ENCODE measurements at places on chromosomes 12 and 14.

GRCh38 chr12:130967636-130968035 lies 13.9 kb downstream of the ADGRD1 start:
- DNase-seq = no peak

- DNase-seq = no peak
Measured at GRCh38 chr14:90520326-90520725, 123.5 kb downstream of the CALM1 start.

DNA sequence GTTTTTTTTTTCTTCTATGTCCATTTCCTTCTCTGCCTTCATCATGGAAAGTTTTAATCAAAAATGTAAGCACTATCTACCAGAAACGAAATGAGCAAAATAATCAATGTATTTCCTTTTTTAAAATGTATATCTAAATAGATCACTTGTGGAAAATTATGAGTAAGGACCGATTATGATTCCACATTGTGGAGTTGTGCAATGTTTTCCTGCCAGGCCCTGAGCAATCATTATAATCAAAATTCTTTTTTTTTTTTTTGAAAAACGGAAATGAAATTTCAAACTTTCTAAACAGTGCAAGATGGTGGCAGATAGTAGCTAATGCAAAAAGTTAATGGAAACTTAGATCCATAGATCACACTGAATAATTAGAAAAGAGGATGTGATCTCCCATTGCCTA lies 1074.6 kb upstream of the TMEM132C start:
- no peak for DNase-seq

DNA sequence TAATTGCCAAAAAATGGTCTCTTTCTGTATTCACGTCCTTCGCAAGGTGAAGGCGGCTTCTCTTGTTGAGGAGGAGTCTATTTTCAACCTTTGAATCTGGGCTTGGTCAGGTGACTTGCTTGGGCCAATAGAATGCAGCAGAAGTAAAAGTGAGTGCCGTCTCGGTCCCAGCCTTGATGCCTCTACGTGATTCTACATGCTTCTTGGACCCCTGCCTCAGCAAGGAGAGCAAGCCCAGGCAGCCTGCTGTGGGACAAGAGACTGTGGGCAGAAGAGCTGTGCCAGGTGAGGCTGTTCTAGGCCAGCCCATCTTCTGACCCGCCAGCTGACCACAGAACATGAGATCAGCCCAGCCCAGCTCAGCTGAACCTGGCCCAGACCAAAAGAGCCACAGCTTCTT lies 39.1 kb upstream of the CCDC63 start:
- no peak for DNase-seq

DNA sequence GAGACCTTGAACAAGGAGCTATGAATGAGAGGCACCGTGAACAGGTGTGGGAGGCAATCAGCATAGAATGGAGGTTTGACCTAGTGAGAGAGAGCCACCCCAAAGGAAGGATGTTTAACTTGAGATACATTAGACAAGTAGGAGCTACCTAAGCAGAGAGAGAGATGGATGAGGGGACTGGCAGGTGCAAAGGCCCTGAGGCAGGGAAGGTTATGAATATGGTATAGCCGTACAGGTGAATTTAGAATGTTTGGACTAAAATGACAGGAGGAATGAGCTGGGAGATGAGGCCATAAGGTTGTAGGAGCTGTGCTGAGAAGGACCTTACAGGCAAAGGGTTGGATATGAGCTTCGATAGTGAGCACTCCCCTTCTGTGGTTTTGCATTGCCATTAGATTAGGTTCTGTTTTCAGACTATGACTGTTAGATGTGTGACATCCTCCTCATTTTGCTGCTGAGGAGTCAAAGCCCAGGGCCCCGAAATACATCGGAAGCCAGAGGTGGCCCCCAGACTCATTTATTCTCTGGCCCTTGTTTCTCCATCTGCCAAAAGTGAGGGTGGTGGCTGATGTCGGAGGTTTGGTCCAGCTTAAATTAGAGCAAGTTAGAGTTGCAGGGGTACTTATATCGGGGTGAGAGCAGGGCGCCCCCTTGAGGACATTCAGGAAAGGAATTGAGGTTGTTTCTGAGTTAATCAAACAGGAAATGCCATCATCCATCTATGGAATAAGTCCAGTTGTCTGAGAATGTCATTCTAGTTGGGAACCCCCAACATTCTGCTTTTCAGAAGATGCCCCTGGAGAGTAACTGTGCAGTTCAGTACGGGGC lies 29.4 kb downstream of the SLC24A4 start:
- DNase-seq = peak; percentile 21

DNA sequence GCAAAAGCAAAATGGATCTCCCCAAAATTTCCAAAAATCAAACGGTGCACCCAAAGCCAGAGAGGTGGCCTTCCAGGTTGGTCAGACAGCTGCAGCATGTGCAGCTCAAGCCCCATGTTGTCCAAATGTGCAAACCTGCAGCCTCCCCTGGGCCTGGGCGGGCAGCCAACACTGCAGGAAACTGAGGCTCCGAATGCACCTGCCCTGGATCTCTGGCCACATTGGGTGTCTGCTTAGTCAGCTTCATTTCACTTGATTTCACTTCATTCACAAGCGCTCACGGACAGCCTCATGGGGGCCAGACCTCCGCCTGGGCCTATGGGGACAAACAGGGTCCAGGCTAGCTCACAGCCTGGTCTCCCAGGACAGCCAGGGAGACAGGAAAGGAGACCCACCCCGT lies 59.8 kb downstream of the BCL11B start:
- no peak for DNase-seq

GRCh38 chr12:108418164-108418890 lies 79.2 kb upstream of the CMKLR1 start:
- no peak for DNase-seq

DNA sequence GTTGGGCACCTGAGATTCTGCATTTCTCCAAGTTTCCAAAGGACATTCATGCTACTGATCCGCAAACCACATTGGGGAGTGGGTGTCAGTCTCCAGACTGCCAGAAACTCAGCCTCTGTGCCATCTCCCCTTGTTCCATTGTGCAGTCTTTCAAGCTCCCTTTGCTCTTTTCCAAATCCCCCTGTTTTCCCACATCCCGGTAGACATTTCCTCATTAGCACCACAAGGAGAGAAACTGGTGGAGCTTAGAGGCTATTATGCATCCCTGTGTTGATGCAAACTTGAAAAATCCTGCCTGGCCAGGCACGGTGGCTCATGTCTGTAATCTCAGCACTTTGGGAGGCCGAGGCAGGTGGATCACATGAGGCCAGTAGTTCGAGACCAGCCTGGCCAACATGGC lies 10.7 kb downstream of the CCDC63 start:
- no peak for DNase-seq

DNA sequence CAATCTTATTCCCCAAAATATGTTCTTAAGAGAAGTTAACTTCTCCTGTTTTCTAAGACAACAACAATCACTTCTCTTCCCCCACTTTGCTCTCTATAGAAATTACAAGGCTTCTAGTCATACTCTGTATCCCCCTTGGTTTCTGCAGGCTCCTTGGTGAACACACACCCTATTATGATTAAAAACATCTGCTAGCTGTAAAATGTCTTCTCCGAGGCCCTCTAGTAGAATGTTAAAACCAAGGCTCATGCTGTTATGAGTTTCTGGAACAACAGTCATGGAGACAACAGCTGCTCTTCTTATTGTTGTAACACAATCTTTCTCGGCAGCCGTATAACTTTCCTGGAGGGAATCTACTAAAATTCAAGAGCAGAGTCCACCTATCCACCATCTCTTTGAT lies 397.5 kb upstream of the CCDC196 start:
- DNase-seq = no peak

- DNase-seq = no peak
Measured at GRCh38 chr14:40894846-40895245, 711.8 kb upstream of the LRFN5 start.

DNA sequence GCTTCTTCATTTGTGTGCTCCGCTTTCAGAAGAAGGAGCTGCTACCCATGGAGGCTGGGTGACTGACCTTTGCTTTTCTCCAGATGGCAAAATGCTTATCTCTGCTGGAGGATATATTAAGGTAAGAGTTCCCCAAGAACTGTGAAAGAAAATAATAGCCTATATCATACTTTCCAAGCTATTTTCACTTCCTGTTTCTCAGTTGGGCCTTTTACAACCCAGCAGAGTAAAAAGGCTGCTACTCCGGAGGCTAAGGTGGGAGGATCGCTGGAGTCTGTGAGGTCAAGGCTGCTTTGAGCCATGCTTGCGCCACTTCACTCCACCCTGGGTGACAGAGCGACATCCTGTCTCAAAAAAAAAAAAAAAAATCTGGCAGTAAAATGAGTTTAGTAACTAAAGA lies 82.1 kb downstream of the APAF1 start:
- DNase-seq = no peak

- DNase-seq = no peak
Measured at GRCh38 chr12:109052097-109052413, 321 bp upstream of the USP30 start.

DNA sequence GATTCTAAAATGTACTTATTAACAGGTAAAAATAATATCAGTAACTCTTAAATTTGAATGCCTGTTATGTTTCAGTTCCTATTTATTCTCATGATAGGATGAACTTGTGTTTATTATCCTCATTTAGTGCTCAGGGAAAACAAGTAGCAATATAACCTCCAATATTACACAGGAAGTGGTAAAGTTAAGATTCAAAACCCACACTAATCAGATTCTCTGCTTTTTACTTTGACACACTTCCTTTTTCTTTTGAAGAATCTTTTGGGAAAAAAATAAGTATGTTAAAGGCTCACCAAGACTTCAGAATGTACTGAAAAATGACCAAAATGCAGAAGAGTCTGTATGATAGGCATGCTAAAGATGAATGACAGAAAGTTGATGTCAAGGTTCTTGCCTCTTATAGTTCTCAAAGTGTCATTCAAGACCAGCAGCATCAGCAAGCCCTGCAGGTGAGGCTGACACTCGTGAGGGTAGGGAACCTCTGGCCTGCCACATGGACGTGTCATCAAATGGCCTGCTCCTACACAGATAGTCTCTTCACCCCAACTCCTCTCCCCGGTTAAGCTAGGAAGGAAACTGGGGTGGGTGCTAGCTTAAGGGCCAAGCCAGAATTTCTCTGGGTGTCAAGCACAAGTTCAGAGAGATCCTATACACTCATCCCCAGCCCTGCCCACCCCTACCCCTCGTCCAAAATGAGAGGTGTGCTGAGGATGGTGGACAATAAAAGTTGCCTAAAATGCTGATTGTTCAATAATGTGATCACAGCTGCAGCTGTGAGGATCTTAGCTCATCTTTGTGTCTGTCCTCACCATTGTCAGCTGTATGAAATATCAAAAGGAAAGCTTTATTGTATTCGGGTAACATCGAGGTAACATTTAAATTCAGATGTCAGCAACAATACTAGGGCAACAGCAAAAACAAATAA lies 6.3 kb downstream of the TBPL2 start:
- DNase-seq = no peak

- DNase-seq = peak; percentile 50
Measured at GRCh38 chr12:52221912-52222457, 11.1 kb upstream of the KRT7 start.

GRCh38 chr12:28830491-28830890 lies 318.6 kb upstream of the FAR2 start:
- DNase-seq = no peak
